Stimulated activated CD8-positive, alpha-beta memory T cell treated with anti-CD3 and anti-CD28 coated beads, Interleukin-4, amount 100 ng/mL, for 4 hours (primary cell): ENCODE measurements at places on chromosomes 16 and 17.

DNA sequence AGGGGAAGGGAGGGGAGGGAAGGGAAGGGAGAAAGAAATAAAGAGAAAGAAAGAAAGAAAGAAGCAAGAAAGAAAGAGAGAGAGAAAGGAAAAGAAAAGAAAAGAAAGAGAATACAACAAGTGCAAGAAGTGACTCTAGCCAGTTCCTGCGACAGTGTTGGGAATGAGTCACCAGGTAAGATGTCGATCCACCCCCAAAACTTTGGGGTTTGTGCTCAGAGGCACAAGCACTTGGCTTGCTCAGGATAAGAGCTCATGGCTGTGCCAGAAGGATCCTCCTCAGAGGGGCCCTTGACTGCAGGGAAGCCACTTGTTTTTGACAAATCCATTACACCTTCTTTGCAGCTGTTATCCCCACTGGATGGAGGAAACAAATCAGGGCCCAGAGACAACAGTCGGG is 137.7 kb downstream of the TMEM132E start:
- no peak for DNase-seq

- DNase-seq, result no peak
Measured at GRCh38 chr17:73770115-73770848, 126.0 kb upstream of the SDK2 start.

DNA sequence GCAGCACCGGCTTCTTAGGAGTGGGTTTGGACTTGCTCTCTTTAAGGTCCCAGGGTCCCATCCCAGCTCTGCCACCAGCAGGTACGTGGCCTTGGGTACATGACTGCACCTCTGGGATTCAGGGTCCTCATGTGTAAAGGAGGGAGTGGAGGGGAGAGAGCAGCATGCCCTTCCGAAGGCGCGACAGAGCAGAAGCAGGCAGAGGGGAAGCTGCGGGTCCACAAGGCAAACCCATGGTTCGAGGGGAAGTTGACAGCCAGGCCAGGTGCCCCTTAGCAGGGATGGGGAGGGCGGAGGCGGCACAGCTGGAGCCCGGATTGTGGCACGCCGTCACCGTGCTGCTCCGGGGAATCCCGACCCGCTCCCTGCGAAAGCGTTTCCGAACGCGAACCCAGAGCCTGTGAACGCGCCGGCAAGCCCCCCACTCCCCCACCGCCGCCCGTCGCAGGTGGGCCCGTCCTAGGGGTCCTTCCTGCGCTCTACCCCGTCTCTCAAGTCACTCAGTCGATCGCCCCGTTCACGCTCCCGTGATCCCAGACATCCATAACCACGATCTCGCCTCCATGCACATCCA is 4.1 kb upstream of the TBX2 start:
- DNase-seq, result no peak

- no peak for DNase-seq
Measured at GRCh38 chr17:2962236-2962635, 101.2 kb downstream of the OR1D5 start.

GRCh38 chr17:45789874-45790273 is 5.8 kb downstream of the CRHR1 start:
- DNase-seq, result no peak

GRCh38 chr17:3622977-3623594 is 13.0 kb downstream of the SHPK start:
- no peak for DNase-seq

DNA sequence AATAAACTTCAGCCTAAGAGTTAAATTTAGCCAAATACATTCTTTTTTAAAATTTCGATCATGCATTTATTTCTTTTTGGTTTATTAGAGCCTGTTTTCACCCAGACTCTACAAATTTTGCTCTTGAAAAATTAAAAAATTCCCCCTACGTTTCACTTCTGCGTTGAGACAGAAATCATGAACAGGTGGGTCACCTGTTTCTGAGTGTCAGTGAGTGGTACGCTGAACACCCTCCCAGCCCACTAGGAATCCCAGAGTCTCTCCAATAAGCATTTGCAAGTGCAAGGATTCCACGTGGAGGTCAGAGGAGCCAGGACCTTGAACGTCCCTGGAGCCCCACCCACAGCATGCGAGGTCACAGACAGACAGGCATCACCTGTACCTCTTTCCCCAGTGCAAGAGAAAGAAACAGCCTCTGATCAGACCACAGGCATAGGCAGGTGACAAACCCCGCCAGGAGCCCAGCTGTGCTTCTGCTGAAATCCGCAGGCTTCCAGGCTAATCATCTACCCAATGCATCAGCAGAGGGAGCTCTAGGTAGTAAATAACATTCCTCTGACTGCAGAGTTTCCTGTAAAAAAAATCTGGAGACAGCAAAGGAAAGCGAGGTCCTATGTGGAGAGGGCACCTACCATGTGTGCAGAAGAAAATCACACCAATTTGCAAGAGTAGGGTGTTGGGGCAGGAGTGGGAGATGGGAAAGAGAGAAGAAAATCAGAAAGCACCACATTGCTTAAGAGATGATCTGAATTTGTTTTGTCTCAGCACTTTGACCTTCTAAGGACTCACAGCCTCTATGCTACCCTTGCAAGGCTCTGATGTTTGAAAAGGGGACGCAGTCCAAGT is 5.9 kb upstream of the XYLT1 start:
- no peak for DNase-seq

GRCh38 chr16:11484691-11485258 is 101.9 kb downstream of the LITAF start:
- no peak for DNase-seq

GRCh38 chr16:76768948-76769347 is 422.0 kb upstream of the MON1B start:
- DNase-seq, result no peak

GRCh38 chr17:67260170-67260987 is 15.4 kb upstream of the HELZ start:
- DNase-seq, result no peak

GRCh38 chr16:26801628-26802027 is 265.1 kb upstream of the C16orf82 start:
- DNase-seq, result no peak

- no peak for DNase-seq
Measured at GRCh38 chr17:2449486-2449885, 48.6 kb upstream of the MNT start.

- DNase-seq, result no peak
Measured at GRCh38 chr17:48576479-48577309, 1.5 kb downstream of the HOXB4 start.

GRCh38 chr16:2857451-2858244 is at the start of gene PRSS22:
Gene PRSS22, minus strand, starts transcription at chr16:2858170. Its CDS starts 66 bp downstream, at chr16:2858104.
- DNase-seq, result no peak
